ENCODE measurements at places on chromosomes 7 and 10.

- no peak for DNase-seq
These were observed 33.9 kb downstream of the FAM107B start for GRCh38 chr10:14740684-14741247.

GRCh38 chr7:388961-389701 lies 99.2 kb downstream of the FOXL3 start:
- no peak for DNase-seq

DNA sequence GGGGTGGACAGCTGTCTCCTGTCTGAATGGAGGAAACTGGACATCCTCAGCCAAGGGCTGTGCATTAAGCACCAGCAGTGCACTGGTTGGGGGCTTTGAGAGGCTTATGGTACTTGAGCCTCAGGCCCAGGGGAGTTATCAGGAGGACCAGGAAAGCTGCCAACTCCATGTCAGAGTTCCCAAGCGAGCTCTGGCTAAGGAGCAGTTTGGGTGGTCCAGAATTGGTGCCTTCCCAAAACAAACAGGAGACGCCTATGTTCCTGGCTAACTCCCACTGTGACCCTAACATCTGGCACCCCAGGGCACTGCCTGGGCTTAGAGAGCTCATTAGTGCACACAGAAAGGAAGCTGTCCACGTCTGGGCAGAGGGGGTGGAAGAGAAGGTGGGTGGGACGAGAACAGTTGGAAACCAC lies 408.6 kb upstream of the NPVF start:
- no peak for DNase-seq

DNA sequence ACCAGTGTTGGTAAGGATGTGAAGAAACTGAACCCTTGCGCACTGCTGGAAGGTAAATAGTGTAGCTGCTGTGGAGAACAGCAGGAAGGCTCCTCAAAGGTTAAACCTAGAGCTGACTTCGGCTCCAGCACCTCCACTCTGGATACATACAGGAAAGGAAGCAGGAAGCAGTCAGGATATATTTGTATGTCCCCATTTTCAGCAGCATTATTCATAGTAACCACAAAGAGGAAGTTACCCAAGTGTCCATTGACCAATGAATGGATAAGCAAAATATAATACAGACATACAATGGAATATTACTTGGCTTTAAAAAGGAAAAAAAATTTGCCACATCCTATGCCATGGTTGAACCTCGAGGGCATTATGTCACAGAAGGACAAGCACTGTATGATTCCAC lies 15.0 kb downstream of the RET start:
- no peak for DNase-seq

GRCh38 chr7:77565917-77566316 lies 28.8 kb downstream of the PTPN12 start:
- no peak for DNase-seq

- no peak for DNase-seq
These were observed 403 bp downstream of the CDK6 start for GRCh38 chr7:92835851-92836488.

DNA sequence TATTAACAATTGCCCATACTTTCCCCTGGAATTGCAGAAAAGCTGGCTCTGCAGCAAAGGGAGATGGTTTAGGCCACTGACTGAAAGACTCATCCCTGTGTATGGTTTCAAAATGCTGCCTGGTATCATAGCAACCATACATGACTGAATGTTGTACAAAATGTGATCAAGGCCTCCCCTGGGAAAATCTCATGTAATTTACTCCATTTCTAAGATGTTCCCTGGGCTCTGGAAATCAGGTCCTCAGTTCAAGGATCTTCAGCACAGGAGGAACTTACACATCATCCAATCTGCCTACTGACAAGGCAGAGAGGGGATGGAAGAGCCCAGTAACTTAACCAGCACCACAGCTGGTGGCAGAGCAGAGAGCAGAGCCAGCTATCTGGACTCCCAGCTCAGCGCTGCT lies 111.8 kb downstream of the JAZF1 start:
- no peak for DNase-seq

- DNase-seq = no peak
These were observed 157.0 kb upstream of the ADO start for GRCh38 chr10:62647375-62648092.

DNA sequence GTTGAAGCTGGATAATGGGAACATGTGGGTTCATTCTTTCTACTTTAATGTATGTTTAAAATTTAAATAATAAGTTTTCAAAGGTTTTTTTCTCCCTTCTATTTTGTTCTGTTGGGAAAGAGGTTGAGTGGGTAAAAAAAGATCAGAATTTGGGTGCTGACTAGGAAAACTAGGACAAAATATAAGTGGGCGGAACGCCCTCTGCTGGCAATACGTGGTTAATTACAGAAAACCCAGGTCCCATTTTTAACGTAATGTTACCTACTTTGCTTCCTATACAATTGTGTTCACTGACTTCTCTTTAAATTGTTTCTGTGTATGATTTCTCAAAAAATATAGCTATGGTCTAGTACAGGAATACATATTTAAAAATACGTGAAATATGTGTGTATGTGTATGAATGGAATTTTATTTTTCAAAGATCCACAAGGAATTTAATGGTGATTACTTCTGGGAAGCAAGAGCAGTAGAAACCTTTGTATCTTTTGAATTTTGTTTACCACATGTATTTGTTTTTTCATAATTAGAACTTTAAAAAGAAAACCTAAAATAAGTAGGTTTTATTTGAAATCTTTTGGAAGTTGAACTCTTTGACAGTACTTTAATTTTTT lies 8.7 kb downstream of the ECD start:
- DNase-seq = peak; percentile 13

- no peak for DNase-seq
These were observed 146.0 kb downstream of the USP6NL start for GRCh38 chr10:11465406-11465805.

GRCh38 chr10:11578802-11579255 lies 32.6 kb downstream of the USP6NL start:
- no peak for DNase-seq

DNA sequence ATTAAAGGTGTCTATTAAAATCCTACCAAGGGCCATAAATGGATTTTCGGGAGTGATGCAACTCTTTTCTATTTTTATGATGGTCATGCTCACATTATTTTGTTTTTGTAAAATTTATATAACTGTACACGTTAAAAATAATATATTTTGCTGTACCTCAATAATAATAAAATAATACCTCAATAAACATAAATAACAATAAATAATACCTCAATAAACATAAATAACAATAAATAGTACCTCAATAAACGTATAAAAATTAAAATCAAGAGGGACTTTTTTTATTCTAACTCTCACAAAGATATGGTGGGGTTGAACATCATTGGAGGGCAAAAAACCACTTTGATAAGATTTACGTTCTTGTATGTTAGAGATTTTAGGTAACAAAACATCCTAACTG lies 1189.6 kb upstream of the CELF2 start:
- no peak for DNase-seq

DNA sequence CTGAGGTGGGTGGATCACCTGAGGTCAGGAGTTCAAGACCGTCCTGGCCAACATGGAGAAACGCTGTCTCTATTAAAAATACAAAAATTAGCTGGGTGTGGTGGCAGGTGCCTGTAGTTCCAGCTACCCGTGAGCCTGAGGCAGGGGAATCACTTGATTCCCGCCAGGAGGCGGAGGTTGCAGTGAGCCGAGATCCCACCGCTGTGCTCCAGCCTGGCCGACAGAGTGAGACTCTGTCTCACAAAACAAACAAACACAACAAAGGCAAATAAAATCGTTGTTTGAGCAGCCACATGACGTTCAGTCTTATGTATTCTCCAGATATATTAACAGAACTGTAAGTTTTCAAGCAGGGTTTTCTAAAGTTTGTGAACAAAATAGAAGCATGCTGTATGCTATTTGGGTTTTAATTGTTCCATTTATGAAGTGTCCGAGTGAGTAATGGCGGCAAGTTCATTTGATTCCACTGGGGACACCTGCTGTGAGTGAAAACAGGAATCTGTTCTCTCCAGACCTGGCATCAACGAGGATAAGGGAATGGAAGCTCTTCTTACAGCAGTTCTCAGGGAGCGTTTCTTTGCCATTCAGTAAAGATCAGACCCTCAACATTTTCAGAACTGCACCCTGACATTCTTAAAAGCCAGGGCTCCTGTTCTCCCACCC lies 122.5 kb upstream of the PITRM1 start:
- no peak for DNase-seq

DNA sequence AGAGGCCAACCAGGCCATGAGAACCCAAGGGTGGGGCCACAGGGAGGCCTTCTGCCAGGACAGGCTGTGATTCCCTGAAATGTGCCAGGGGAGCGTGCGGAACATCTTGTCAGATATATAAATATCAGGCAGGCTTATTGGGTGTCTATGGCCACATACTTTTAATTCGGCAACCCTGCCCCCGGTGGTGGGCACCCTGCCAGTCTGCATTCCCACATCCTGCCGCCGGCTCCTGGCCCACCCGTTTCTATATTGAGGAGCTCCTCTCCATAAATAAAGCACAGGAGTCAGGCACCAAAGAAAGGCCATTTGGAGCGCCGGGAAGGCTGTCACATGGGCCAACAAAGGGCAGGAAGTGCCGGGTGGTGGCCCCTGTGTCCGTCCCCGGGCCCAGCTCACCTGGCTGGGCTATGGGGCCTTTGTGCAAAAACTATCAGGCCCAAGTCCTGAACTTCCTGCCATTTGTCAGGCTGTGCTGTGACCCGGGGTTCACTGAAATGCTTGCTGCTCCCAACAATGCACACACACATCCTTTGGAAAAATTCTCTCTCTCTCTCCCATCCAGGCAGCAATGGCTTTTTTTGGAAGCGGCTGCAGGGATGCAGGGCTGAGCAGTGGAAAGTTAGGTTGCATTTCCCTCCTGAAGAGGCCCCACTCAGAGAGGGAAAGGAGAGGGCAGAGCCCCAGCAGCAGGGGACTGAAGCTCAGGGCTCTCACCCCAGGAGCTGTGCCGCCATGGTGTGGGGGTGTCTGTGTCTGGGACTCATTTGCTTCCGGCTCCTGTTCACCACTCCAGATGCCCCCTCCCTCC lies 25.0 kb upstream of the PODXL start:
- no peak for DNase-seq

- no peak for DNase-seq
These were observed 90.2 kb downstream of the SH3PXD2A start for GRCh38 chr10:103765168-103765567.

DNA sequence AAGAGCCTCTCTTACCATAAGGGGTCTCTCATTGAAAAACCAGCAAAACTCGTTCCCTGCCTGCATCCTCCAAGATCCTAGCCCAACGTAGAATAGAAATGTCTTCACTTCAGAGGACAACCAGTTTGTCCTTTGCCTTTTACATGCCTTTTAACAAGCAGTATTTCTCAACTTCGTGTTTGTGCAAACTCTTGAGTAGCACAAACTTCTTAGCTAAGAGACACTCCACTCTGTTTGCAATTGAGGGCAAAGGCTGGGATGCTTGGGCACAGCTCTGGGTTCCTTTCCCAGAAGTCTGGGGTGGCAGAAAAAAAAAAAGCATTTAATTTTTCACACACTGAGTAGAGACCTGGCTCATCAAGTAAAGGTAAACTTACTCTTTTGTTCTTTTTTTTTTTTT lies 19.5 kb upstream of the KCTD7 start:
- no peak for DNase-seq

GRCh38 chr7:2353113-2353935 lies 1.3 kb upstream of the EIF3B start:
- DNase-seq = no peak

GRCh38 chr10:77293773-77294172 lies 343.8 kb downstream of the KCNMA1 start:
- DNase-seq = no peak

- no peak for DNase-seq
These were observed 1.6 kb upstream of the COX19 start for GRCh38 chr7:976901-977325.

GRCh38 chr7:85890244-85890811 lies 703.5 kb upstream of the SEMA3D start:
- DNase-seq = no peak

- DNase-seq = no peak
These were observed 57.3 kb upstream of the KCND2 start for GRCh38 chr7:120215654-120216053.

- no peak for DNase-seq
These were observed 102.0 kb upstream of the INSYN2A start for GRCh38 chr10:127298381-127298780.

GRCh38 chr7:98911916-98912315 lies 33.6 kb downstream of the TRRAP start:
- DNase-seq = no peak

- no peak for DNase-seq
These were observed 6.8 kb upstream of the SNX8 start for GRCh38 chr7:2321020-2321419.

DNA sequence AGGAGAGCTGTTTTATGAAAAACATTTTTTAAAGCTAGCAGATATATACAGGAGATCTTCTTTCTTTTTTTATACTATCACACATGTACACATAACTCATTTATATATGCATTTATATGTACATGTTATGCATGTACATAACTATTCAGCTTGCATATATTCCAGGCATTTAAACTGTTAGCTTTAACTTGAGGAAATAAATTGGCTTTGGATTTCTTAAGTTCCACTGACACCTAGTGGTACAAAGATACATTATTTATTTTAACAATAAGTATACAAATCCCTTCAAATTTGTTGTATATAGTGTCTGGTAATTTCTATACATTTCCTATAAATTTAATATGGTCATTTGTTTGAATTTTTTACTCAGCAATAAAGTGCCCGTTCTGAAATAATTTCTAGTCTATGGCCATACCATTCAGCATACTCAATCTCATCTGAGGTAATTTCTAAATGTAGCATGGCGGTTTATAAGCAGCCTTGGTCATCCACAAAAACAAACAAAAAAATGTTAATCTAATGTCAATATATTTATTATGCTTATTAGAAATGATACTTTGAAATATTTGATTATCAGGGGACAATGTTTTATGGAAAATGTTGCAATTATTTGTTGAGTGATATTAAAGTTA lies 11.6 kb downstream of the ZDHHC6 start:
- DNase-seq = no peak

- DNase-seq = no peak
These were observed 45.9 kb upstream of the GNAI1 start for GRCh38 chr7:80088705-80089104.

DNA sequence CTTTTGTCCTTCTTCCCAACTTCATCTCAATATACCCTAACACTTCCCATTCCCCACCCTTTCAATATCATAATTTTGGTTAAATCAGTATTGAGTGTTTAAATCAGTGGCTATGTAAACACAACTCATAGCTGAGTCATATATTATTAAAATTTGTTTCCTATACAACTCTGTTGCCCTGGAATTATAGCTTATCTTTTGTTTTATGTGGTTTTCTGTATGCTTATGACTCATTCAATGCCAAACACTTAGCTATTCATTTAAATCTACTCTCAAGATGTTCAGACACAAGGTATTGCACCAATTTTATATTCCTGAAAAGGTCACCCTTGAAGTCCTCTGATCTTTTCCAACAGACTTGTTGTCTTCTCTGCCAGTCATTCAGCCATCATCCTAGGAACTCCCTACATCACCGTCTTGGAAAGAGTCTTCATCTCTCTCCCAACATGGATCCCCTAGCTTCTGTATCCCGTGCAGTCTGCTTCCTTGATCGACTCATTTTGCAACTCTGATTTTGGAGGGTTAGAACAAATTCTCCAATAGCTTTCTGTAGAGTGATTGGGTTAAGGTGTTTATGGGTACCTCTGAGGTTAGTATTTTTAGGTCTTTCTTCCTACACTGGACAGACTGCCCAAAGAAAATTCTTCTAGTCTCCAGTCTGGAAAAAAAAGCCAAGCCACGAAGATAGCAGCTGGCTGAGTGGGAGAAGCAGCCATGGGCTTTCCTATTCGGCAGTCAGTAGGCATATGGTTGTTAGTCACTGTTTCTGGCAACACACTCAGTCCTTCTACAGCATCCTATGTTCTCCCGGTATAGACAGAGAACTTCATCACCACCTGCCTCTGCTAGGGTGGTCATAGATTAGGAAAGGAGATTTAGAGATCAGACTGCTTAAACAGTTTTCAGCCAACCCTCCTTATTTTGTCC lies 102.1 kb downstream of the CRPPA start:
- DNase-seq = peak; percentile 43

All from occipital lobe (tissue), 3 donors.